Stimulated activated CD4-positive, alpha-beta T cell treated with anti-CD3 and anti-CD28 coated beads, Interleukin-1b, Interleukin-23, amount 100 ng/mL, for 48 hours (primary cell): ENCODE measurements at places on chromosomes 5 and 9.

DNA sequence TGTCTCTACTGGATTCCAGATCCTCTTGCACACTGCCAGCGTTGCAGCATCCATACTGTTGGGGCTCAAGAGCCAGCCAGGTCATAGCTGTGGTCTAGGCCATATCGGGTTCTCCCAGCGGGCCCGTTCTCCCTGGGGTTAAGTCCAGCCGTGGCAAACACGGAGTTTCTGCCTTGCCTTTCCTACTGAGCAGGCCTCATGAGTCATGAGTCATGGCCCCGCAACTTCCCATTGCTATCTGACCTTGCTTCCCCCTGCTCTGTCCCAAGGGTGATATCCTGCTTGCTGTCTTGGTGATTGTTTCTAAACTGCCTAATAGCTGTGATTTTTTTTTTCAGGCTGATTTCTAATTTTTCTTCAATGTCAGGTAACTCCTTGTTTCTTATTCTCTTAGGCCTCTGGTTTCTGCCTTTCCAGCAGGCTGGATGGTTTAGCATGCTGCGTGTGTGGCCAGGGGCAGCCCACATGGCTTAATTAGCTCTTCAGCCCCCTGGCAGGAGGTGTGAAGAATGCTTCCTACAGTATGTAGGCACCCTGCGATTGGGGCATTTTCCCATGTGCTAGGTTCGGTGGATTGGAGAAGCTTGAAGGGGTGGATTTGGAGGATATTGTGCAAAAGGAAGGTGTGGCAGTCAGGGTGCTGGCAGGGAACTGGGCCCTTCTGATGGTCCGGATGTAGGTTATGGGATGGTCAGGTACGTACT lies 18.7 kb downstream of the DAPK1 start:
- DNase-seq = no peak

GRCh38 chr9:91483189-91483691 lies 59.6 kb upstream of the NFIL3 start:
- DNase-seq = no peak

GRCh38 chr5:160197341-160198144 lies 31.8 kb upstream of the FABP6 start:
- no peak for DNase-seq

DNA sequence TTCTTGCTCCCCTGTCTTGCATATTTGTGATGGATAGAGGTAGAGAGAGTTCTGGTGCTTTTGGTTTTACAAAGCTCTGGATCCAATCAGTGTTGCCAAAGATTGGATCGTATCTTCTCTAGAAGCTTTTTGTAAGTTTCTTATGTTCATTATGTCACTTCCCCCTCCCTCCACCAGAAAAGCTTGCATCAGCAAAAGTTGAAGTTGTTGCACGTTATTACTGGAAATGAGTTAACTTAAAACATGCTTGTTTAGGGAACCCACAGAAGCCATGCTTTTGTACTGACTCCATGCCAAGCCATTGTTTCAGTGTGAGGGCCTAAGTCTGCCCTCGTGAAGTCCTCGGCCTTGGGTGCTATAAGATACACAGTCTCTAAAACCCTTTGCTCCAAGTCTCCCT lies 186.5 kb downstream of the ERCC6L2 start:
- DNase-seq = no peak
